ENCODE measurements at places on chromosomes 3 and 15.

DNA sequence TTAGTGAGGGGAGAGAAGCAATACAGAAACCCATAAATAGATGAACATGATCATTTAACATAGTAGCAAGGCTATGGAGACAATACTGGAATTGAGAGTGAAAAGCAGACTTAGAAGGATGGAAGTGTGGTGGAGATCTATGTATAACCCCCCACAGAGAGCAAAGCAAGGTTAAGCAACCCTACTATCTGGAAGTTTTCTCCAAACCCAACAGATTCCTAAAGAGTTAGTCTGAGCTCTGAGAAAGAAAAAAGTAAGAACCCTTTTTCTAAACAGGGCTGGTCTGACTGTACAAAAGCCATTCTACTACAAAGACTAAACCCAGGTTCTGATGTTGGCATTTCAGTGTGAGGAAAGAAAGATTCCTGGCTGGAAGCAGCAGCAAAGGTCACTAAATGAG is 153.2 kb downstream of the WNT5A start:
- no peak for DNase-seq

GRCh38 chr15:31456354-31457060 is 129.9 kb downstream of the KLF13 start:
- no peak for DNase-seq

DNA sequence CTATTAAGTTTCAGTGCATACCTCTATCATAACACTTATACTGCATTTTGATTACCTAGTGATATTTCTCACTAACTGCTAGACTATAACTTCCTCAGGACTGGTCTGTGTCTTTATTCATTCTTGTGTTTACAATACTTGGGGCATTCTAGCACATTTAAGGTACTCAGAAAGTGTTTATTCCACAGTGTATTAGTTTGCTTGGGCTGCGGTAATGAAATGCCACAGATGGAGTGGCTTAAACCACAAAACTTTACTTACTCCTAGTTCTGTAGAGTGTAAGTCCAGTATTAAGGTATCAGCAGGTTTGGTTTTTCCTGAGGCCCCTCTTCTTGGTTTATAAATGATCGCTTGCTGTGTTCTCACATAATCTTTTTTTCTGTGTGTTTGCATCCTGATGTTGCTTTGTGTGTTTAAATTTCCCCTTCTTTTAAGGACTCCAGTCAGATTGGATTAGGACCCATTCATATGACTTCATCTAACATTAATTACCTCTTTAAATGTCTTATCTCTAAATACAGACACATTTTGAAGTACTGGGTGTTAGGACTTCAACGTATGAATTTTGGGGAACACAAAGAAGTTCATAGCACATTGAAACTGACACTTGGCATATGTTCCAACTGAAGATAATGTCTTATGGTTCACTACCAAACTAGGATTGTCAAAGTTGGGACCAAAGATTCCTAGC is 23.9 kb downstream of the RNF111 start:
- DNase-seq = no peak

DNA sequence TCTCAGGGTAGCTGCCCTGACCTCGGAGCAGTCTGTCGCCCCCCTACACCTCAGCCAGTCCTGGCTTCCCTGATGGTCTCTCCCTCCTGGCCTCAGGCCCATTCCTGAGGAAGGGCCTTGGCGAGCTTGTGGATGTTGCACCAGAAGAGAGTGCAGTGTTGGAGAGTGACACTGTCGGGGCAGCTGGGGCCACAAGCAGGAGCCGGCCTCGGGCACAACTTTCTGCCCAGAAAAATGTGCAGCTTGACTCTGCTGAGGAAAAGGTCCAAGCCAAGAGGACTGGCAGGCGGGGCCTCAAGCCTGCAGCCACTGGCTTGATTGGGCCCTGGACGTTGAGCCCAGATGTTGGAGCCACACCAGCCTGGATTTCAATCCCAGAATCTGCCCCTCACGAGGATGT is 12.8 kb downstream of the HEMK1 start:
- DNase-seq = no peak

DNA sequence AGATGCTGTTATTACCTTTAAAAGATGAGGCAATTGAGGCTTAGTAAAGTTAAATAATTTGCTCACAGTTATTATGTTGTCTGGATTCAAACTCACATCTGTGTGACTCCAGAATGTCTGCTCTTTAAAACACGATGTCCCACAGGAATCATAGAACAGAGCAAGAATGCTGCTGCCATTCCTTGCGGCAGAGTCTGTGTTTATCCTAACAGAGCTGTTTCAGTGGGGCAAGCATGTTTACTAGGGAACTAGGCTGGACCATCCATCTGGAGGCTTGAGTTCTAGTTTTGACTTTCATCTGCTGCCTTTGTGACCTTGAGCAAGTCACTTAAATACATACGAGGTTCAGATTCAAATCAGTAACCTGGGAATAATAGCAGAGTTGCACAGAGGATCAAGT is 72.1 kb downstream of the BBX start:
- no peak for DNase-seq

DNA sequence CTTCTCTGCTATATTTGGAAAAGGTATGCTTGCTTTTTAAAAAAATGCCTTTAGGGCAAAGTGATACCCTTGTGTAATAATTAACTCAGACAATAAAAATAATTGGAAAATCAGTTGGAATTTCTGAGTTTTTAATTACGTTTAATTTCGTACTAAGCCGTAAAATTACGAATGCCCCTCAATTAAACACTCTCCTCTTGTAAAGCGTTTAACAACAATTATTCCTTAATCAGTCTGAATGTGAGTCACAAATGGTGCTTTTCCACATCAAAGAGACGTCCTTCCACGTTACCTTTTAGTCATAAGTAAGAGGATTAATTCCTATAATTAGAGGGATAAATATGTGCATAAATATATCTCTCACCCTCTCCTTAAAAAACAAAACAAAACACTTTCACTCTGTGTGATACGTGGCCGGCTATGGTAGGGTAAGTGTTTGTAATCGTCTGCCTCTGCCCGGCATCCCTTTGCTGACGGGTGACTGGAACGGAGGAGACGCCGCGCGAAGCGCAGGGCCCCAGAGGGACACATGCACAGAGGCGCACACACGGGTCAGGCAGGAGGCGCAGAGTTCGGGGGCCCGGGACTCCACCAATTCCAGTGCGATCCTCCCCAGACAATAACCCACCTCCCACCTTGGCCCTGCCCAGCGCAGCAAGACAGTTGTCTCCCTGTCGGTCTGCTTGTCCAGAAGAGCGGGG is 9.7 kb upstream of the MEIS2 start:
- no peak for DNase-seq

- DNase-seq = no peak
Measured at GRCh38 chr15:31280831-31281216, 45.8 kb upstream of the KLF13 start.

DNA sequence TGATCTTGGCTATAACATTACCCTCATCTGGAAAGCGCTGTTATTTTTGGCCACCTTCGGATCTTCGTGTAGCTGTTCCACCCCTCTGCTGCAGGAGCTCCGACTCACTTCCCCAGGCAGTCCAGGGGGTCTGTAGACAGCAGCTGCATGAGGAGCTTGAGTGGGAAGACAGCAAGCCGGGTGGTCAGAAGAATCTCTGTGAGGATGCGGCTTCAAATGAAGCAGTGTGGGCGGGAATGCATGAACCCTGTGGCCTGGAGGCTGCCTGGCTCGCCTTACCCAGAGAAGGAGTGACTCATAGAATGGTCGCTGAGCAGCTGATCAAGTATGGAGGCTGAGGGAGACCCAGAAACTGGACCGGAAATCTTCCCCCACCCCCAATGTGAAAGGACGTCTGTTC is 45.2 kb upstream of the NR2F2 start:
- no peak for DNase-seq

DNA sequence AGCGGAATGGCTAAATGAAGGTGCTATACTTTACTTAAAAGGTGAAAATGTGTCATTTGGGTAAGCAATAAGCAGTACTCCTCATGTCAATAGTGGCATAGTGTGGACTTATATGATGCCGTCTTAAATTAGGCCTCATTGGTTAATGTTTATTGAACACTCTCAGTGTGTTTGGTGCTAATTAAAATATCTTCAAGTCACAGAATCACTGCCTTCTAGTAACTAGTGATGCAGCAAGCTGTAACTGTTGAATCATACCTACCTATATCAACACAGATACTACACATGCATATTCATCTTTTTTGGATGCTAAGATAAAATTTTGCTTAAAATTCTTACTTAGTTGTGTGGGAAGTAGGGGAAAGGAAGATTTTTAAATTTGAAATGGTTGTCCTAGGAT is 30.7 kb downstream of the ARHGAP31 start:
- no peak for DNase-seq

DNA sequence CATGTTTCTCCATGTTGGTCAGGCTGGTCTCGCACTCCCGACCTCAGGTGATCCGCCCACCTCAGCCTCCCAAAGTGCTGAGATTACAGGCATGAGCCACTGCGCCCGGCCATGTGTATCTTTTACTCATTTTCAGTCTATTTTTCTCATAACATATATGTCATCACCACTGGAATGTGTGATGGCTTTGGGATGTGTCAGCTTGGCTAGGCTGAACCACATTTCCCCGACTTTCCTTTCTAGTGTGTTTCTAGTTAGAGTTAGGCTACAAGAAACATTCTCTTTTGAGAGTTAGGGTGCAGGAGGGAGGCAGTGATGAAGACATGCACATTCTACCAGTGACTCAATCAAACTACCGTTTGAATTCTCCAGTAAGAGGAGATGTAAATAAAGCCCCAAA is 444.9 kb upstream of the THBS1 start:
- DNase-seq = no peak

GRCh38 chr3:135134684-135135075 is 339.6 kb downstream of the EPHB1 start:
- no peak for DNase-seq

DNA sequence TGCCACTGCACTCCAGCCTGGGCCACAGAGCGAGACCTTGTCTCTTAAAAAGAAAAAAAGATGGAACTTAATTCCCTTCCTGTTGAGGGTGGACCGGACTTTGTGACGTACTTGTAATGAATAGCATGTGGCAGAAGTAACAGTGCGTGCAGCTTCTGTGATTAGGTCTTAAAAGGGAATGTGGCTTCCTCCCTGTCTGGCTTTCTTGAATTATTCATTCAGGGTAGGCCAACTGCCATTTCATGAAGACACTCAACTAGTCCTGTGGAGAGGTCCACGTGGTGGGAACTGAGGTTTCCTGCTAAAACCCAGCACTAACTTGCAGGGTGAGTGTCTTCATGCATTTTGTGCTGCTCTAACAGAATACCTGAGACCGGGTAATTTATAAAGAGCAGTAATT is 98.9 kb upstream of the PIAS1 start:
- no peak for DNase-seq

- no peak for DNase-seq
Measured at GRCh38 chr3:107680698-107681097, 157.9 kb downstream of the BBX start.

DNA sequence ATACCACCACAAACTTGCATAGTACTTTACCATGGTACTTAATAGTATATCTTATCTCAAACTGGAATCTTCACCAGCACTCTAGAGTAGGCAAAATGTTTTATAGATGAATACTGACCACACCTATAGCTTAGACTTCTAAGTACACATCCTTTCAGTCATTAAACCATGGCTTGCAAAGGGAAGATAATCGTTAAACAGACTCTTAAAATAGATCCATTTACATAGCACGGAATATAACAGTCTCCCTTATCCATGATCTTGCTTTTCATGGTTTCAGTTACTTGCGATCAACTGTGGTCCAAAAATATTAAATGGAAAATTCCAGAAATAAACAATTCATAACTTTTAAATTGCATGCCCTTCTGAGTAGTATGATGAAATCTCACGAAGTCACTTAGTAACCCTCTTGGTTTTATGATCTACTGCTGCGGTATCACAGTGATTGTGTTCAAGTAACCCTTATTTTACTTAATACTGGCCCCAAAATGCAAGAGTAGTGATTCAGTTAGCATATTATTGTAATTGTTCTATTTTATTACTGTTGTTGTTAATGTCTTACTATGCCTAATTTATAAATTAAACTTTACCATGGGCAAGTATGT is 111.4 kb downstream of the HERC1 start:
- no peak for DNase-seq

GRCh38 chr3:4720316-4721075 is 227.3 kb downstream of the ITPR1 start:
- no peak for DNase-seq

DNA sequence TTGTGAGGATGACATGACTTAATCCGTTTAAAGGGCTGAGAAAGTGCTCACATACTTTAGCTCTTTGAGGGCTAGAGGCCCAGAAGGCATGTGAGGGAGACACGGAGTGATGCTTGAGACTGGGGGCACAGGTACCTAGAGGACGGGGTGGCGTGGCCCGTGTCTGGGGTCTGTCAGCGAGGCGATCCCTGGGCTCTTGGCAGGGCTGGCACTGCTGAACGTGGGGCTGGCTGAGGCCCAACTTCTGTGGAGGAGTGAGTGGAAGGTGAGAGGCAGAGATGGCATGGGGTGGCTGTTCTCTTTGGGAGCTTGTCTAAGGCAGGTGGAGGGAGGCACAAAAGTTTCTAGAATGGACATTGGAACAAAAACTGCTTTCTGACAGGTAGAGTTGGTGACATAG is 9.5 kb downstream of the SEMA4B start:
- no peak for DNase-seq

GRCh38 chr15:80485370-80486164 is 81.4 kb downstream of the ARNT2 start:
- no peak for DNase-seq

DNA sequence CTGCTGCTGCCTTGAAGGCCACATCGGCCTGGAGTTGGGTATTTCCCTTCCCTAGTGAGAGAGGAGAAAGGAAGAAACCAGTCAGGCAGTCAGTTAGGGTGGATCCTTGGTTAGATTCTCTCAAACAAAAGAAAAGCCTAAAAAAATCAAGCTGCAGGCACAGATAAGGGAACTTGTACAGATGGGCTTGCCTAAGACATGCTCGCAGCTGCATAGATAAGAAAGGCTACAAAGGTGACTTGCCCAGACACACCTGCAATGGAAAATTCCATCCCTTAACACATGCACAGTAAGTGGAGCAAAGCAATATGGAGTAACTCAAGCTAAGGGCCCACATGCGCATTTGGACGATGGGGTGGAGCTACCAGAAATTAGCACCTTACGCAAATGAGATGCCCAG is 199.7 kb upstream of the ARPP21 start:
- no peak for DNase-seq

DNA sequence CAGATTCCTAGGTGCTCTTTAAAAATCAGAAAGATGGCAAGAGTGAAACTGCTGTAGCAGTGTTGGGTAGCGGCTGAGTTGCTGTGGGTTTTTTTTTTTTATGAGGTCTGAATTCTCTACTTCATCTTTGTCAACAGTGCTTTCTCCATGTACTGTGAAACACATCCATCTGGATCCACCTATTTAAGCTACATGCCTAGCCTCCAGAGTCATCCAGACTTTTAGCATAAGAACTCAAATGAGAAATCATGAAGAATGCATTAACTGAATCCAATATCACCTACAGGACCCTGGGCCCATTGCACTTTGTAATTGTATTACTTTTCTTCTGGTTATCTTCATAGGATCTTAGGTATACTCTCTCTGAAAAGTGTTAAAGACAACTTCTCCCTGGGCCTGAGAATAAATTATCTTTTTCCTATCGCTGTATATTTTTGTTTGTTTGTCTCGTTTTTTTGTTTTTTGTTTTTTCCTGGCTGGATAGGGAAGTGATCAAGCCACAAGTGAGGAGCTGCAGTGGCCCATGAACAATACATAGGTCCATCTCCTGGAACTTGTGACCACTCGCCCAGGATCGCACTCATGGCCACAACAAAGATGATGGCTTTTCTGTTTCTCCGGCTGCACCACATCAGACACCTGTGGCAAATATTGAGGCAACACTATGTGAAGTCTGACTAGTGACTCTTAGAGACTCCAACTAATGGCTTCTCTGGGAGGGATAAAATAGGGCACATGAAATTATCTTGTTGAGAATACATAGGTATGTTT is 609.9 kb upstream of the AGTR1 start:
- DNase-seq = no peak

All from stimulated activated CD8-positive, alpha-beta memory T cell treated with anti-CD3 and anti-CD28 coated beads, Interleukin-15, amount 100 ng/mL, for 4 hours (primary cell).